ENCODE measurements at places on chromosomes 3 and 15.

GRCh38 chr3:97658668-97659285 lies 105.8 kb upstream of the ARL6 start:
- DNase-seq: no peak

- DNase-seq: no peak
Measured at GRCh38 chr3:43405888-43406642, 119.7 kb downstream of the SNRK start.

DNA sequence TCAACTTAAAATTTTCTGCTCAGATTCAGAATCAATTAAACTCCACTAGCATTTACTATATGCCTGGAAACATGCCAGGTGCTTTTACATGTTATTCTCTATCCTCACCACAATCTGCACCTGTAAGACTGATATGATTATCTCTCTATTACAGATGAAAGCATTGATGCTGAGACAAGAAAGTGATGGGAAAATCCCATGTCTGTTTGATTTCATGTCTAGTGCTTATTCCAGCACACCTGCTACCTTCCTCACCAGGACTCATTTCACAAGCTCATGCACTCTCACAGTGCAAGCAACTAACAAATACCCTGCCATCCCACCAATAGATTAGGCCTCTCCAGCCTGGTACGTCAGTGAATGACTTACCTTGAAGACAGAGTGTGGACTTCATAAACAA lies 25.0 kb upstream of the BCL6 start:
- peak; percentile 10 for DNase-seq

- no peak for DNase-seq
Measured at GRCh38 chr3:23952646-23953045, 7.6 kb downstream of the NR1D2 start.

DNA sequence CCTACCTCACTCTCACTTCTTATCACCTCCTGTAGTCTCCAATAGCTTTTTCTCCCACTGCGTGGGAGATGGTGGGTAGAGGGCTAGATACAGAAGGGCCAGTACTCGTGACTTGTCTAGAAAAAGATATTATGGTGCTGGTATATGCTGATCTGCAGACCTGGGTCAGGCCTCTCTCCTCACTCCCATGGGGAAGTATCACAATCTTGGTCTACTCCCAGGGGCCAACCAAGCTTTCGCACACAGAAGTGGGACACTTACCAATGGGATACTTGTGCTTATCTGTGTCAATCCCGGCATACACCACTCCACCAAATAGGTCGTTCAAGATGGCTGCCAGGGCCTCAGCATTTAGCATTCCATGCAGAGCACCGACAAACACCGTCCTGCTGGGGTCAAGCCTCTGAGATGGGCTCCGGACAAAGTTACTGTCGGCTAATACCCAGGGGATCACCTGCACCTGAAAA lies 9.0 kb upstream of the RPS17 start:
- no peak for DNase-seq

DNA sequence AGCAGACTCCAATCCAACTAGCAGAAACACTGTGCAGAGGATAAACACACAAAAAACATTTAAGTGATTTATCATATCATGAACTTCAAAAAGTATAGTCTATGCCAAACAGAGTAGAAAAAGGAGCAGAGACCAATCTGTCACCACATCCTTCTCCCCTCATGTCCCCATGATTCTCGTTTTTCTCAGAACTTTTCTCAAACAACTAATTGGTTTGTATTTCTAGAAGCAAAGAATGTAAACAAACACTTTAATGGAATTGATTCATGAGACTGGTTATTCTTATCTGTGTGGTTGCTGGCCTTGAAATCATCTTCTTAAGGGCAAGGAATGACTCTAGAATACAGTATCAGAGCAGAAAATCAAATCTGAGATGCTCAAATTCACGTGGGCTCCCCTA lies 294.2 kb upstream of the THBS1 start:
- no peak for DNase-seq

GRCh38 chr15:43958861-43959330 lies 132.1 kb downstream of the WDR76 start:
- no peak for DNase-seq

DNA sequence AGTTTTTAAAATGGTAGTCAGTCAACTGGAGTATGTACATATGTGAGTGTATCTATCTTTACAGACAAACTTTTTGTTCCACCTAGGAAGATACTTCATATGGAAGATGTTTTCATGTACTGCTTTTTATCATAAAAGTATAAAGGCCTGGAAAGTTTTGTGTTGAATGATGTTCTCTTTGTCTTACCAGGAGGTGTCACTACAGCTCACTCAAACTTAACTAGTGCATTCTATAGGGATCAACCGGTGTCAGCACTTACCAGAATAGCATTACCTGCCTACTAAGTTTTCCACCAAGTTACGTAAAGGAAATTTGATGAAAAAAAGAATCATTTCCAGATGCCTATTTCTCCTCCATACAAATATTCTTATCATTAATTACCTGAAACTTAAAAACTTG lies 522.6 kb upstream of the SEMA6D start:
- DNase-seq: no peak

DNA sequence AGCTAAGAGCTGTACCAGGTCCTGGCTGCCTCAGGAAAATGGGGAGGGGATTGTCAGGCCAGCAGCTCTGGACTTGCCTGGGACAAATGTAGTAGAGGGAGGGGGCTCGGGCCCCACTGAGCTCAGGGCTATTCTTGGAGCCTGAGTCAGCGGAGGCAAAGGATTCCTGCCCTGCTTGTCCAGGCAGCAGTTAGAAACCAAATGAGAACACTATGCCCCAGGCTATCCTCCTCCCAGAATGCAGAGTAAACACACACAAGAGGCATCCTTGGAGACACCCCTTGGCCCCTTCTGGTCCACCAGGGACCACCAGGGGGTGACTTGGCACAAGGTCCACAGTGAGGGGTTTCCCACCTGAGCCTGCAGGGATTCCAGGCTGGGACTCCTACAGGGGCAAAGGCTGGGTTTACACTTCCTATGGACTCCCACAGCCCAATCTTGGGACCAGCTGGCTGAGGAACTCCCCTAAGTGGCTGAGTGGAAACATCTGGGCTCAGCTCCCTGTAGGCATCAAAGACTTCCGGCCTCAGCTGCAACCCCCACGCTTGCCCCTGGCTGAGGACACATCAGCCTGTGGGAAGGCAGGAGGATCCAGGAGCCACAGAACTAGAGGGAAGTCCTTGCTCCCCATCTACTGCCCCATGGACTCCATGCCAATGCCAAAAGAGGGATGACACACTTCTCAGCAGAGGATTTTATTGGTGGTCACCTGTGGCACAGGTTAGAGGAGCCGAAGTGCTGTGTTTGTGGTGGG lies 3.4 kb upstream of the COL7A1 start:
- no peak for DNase-seq

DNA sequence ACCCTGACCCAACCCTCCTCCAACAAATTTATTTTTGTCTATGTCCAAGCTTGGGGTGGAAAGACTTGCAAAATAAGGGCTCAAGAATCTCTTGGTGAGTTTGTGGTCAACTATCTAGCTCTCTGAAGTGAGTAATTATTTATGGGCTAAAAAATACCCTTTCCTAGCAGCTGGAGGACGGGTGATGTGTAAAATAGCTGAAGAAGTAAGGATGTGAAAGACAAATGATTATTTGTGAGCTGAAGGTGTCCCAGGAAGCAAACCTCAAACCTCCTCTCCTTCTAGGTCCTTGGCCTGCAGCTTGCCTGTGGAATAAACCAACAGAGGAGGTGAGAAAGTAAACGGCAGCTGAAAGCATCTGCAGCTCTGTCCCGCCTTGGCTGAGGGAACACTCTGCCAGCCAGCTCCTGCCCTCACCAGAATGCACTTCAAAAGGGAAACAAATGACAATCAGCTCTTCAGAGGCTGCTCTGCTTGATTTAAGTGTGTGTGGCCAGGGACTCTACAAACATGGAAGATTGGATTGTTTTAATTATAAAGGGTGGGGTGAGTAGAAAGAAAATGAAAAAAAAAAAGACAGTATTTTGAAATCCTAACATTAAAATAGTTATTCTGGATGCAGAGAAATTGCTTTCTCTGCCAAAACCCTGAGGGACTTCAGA lies 60.3 kb downstream of the TM4SF4 start:
- no peak for DNase-seq
